Occipital lobe (tissue), 3 donors: ENCODE measurements at places on chromosomes 16 and 17.

DNA sequence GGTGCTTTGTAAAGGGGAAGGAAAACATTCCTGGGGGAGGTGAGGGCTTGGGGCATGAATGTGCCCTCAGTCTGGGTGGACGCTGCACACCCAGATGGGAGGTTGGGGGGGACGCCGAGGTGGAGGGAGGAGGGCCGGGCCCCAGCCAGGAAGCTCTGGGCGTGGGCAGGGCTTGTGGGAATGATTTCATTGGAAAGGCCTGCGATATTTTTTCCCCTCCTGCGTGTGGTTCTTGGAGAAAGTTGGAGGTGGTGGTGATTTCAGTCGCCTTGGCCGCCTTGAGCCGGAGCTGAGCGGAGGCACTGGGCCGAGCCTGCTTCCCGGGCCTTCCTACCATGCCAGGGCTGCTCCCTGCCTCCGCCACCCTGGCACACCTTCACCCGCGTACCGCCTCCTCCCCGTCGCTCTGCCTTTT is 26.4 kb upstream of the CLEC18A start:
- DNase-seq = peak; percentile 59

- no peak for DNase-seq
Observed at GRCh38 chr16:68756239-68756915, 19.3 kb downstream of the CDH1 start.

- DNase-seq = no peak
Observed at GRCh38 chr17:7992516-7992915, 9.9 kb upstream of the GUCY2D start.

DNA sequence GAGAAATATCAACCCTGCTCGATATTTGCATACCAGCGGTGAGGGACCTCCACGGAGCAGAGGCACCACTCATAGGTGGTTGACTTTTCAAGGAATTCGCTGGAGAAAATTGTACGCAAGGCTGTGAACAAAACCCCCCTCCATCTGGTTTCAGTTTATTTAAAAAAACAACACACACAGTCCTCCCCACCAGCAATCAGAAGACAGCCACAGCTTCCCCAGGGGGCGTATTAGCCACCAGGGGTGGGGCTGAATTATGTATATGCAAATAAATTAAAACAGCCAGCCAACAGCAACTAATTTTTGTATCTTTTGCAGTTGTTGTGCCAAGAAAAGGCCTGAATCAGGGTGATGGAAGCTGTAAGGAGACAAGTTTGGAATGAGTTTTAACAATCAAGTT is 5.9 kb upstream of the HSD11B2 start:
- no peak for DNase-seq

- DNase-seq = no peak
Observed at GRCh38 chr17:76643553-76644148, at the start of gene ST6GALNAC1. TSS of gene ST6GALNAC1 (minus strand) at chr17:76643757. CDS start at chr17:76643638, 119 bp downstream.

GRCh38 chr16:5011637-5012036 is 22.1 kb downstream of the NAGPA start:
- DNase-seq = no peak

DNA sequence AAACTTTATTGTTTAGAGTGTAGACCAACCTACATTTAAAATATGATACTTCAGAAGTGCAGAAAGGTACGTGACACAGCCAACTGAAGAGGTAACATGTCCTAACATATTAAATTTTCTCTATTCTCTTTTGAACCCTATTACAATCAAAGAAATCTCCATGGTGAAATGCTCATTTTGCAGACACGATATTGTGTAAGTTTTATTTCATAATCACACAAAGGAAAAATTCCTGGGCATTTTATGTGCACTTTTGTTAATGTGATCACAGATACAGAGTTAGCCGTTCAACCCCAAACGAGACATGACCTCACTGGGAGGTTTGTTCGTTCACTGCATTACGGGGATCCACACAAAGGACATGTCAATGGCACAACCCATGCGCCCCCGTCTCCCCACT is 21.8 kb downstream of the KCNJ16 start:
- no peak for DNase-seq

- peak; percentile 11 for DNase-seq
Observed at GRCh38 chr16:15521758-15522509, 87.5 kb downstream of the BMERB1 start.

- DNase-seq = no peak
Observed at GRCh38 chr17:63819131-63819530, 8.1 kb upstream of the PSMC5 start.

- DNase-seq = no peak
Observed at GRCh38 chr17:72525225-72526015, 404.6 kb downstream of the SOX9 start.

GRCh38 chr17:1907909-1908698 is 78.3 kb downstream of the RPA1 start:
- peak; percentile 35 for DNase-seq

- DNase-seq = no peak
Observed at GRCh38 chr17:48297825-48298224, 132.2 kb downstream of the SKAP1 start.

GRCh38 chr17:57401556-57402488 is 145.5 kb downstream of the MSI2 start:
- DNase-seq = no peak

- no peak for DNase-seq
Observed at GRCh38 chr16:70682239-70683145, 3.4 kb downstream of the MTSS2 start.

DNA sequence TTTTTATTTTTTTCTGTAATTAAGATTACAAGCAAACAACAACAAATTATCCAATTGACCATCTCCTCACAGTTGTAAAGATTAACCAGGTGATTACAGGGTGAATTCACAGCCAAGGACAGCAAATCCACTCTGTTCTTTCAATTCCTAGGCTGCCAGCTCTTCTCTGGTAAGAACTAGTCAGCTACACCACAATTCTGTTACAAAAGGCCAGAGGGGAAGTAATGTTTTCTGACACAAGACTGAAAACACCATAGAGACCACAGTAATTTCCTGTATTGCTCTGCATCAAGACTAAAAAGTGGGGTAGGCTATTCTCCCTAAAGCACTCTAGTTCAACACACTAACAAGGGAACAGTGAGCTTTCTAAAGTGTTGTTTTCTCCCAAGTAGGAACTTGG is 10.6 kb downstream of the CA10 start:
- DNase-seq = no peak

- DNase-seq = no peak
Observed at GRCh38 chr17:47207143-47208067, 1.7 kb upstream of the MYL4 start.

- DNase-seq = no peak
Observed at GRCh38 chr17:78920528-78920927, 4.7 kb downstream of the TIMP2 start.

DNA sequence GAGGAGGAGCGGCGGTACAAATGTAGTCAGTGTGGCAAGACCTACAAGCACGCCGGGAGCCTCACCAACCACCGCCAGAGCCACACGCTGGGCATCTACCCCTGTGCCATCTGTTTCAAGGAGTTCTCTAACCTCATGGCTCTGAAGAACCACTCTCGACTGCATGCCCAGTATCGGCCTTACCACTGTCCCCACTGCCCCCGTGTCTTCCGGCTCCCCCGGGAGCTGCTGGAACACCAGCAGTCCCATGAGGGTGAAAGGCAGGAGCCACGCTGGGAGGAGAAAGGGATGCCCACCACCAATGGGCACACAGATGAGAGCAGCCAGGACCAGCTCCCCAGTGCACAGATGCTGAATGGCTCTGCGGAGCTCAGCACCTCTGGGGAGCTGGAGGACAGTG is 2.8 kb downstream of the ZNF646 start:
- DNase-seq = no peak

- no peak for DNase-seq
Observed at GRCh38 chr17:57568340-57568739, 176.8 kb downstream of the CCDC182 start.

DNA sequence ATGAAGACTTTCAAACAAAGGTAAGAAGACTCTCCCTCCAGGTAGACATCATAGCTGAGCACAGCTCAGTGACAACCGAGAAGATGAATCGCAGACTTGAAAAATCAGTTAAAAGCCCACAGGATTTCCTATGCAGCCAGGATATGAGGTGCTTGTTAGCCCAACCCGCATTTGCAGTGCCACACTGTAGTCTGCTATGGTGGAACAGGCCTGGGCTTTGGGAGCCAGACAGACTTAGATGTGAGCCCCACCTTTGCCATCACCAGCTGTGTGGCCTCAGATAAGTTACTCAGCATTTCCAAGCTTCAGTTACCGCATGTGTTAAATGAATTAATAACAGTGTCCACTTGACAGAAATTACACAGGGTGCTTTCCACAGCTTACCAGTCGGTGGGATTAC is 204.4 kb upstream of the HS3ST3A1 start:
- DNase-seq = no peak
